ENCODE measurements at places on chromosomes 11 and 22.

- H3K27me3 ChIP-seq, result peaks cover 8% of the 10 kb centered on the region
- no peak for DNase-seq
- no peaks in the 10 kb centered on the region for H3K4me1 ChIP-seq
- peak overlapping the region; percentile 48 for H3K27ac ChIP-seq
These were observed 38.1 kb upstream of the CTTN start for GRCh38 chr11:70360211-70360610.

- peaks cover 3% of the 10 kb centered on the region for H3K4me1 ChIP-seq
- no peak overlapping the region for H3K27ac ChIP-seq
- H3K27me3 ChIP-seq, result no peaks in the 10 kb centered on the region
- H3K4me3 ChIP-seq, result no peak overlapping the region
These were observed 28.9 kb downstream of the PAX6 start for GRCh38 chr11:31782257-31782656.

DNA sequence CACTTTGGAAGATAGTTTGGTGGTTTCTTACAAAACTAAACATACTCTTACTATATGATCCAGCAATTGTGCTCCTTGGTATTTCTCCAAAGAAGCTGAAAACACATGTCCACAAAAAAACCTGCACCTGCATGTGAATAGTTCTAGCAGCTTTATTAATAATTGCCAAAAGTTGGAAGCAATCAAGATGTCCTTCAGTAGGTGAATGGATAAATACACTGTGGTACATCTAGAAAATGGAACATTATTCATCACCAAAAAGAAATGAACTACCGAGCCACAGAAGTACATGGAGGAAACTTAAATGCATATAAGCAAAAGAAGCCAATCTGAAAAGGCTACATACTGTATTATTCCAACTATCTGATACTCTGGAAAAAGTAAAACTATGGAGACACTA, 569.1 kb upstream of the CCDC90B start:
- H3K27ac ChIP-seq, result no peak overlapping the region
- no peak for DNase-seq
- peaks cover 3% of the 10 kb centered on the region for H3K27me3 ChIP-seq
- no peak overlapping the region for H3K4me3 ChIP-seq
- no peaks in the 10 kb centered on the region for H3K4me1 ChIP-seq
- H3K36me3 ChIP-seq, result no peaks in the 10 kb centered on the region

DNA sequence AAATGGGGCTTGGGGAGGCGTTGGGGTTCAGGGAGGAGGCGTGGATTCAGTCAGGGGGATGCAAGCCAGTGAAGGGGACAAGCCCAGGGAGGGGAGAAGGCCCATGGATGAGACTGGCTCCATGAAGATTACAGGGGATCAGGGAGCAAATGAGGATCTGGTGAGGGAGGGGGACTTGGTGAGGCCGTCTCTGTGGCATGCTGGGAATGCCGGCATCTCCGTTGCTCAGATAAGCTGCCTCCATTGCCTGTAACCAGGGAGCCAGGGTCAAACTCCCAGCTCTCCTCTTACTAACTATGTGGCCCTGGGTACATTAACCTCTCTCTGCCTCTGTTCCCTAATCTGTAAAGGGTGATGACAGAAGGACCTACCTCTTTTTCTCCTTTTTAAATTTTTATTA, 38.7 kb downstream of the TPBGL start:
- H3K4me3 ChIP-seq, result no peak overlapping the region
- H3K27ac ChIP-seq, result no peak overlapping the region
- no peak for DNase-seq
- peaks cover 9% of the 10 kb centered on the region for H3K4me1 ChIP-seq

DNA sequence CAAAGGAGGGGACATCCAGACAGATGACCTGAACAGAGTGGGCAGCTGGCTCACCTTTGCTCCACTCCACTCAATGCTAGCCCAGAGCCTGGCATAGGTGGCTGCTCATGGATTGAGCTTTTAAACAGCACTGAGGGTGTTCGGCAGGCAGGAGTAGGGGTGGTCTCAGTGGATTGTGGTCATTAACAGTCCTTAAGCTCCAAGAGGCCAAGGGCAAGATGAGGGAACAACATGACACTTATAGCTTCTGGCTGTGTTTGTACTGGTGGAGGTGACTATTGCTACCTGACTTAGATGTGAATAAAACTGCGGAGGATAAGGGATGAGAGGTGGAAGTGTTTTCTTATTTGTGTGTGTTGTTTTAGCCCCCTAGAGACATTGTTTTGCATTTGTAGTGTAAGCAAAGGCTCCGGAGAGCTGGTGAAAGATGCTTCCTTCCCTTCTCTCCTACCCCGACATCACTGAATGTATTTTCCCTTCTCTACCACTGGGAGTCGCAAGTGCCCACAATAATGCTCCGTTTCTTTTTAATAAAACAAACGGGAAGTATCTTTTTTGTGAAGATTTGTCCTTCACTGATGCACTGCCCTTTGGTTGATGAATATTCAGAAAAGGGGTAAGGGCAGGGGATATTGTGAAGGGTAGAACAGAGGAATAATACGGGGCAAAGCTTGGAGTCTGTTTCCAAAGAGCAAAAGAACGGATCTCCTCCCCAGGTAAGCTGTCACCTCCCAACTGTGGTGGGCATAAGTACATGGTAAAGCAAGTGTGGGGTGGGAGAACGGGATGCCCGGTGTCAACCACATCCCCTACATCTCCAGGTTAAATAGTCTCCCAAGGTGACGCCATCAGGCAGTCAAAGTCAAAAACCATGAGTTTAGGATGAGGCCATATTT, 27.5 kb upstream of the MTNR1B start:
- no peak overlapping the region for H3K27ac ChIP-seq
- DNase-seq, result peak; percentile 7
- H3K27me3 ChIP-seq, result peaks cover 8% of the 10 kb centered on the region
- no peaks in the 10 kb centered on the region for H3K4me1 ChIP-seq

- DNase-seq, result no peak
- peaks cover 34% of the 10 kb centered on the region for H3K4me1 ChIP-seq
These were observed 14.3 kb upstream of the POU2AF3 start for GRCh38 chr11:111283945-111284481.

DNA sequence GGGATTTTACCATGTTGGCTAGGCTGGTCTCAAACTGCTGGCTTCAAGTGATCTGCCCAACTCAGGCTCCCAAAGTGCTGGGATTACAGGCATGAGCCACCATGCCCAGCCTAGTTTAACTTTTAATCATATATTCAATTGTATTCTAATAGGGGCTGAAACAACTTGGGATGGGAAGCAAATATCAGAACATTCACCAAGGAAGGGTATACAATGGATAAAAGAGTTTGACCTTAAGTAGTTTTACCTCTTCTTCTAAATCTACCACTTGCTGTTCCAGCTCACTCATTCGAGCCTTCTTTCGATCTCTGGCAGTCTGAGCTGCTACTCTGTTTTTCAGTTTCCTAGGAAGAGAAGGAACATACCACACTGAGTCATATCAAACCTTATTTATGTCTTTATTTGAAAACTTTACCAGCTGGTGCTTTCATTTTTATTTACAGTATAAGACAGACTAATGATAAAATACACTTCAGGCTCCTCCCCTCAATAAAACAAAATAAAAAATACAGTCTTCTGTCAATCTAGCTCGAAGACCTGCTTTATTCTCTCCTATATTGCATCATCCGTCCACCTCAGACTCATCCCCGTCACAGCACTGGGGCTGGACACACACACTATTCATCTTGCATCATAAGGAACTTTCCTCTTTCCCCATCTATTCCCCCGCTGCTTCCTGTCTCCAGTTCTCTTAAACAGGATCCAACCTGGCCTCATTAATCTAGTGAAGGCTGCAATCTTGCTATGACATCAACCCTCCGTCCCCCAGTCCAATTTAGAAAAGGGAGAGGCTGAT, 1.4 kb downstream of the XBP1 start:
- no peaks in the 10 kb centered on the region for H3K27me3 ChIP-seq
- H3K27ac ChIP-seq, result peak overlapping the region; percentile 85
- DNase-seq, result no peak
- H3K36me3 ChIP-seq, result peaks cover 44% of the 10 kb centered on the region
- H3K4me3 ChIP-seq, result peak overlapping the region; percentile 87

DNA sequence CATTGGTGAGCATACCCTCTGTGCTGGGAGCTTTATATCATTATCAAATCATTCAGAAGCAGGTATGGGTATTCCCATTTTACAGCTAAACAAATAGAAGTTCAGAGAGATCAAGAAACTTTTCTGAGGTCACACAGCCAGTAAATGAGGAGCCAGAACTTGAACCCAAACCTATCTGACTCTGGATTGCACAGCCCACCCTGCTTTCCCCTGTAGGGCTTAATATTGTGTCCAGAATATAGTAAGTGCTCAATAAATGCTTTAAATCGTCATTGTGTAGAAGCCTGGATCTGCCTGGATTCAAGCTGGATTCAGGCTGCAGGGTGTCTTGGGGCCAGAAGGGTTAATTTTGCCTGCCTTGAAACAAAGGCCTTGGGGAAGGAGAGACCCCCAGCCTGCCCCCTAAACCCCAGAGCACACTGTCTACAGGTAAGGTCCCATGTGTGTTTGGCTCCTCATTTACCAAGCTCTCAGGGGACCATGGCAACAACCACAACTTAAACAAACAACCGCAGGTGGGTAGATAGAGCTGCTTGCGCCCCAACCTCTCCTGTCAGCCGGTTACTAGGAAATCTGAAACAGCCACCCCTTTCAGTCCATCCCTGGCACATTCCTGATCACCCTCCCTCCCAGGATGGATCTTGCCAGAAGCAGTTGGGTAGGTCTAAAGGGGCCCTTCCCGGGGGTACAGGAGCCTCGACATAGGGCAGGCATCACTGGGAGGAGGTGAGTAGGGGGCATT, 3.0 kb upstream of the SEC14L3 start:
- no peaks in the 10 kb centered on the region for H3K36me3 ChIP-seq
- peaks cover 38% of the 10 kb centered on the region for H3K27me3 ChIP-seq
- H3K4me3 ChIP-seq, result no peak overlapping the region
- no peak for DNase-seq
- no peak overlapping the region for H3K27ac ChIP-seq
- H3K4me1 ChIP-seq, result no peaks in the 10 kb centered on the region

DNA sequence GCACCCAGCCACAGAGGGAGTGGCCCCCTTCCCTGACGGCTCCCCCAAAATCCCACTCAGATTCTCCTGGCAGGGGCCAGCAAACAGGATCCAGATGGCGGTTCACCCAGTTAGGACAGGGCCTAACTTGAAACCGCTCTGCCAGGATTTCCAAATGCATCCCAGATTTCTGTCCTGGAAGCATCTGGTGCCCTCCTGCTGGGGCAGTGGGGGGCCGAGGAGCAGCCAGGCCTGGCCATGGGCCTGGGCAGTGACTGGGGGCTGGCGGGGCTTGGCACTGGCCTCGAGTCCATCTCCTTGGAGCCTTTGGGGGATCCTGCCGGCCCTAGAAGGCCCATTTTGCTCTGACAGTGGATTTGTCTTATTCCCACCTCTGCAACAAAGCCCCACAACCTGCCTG, 17.9 kb upstream of the EMID1 start:
- H3K27ac ChIP-seq, result no peak overlapping the region
- peaks cover 12% of the 10 kb centered on the region for H3K27me3 ChIP-seq

GRCh38 chr11:12771875-12772274, 97.7 kb downstream of the TEAD1 start:
- peaks cover 36% of the 10 kb centered on the region for H3K4me1 ChIP-seq
- no peak overlapping the region for H3K4me3 ChIP-seq
- H3K27ac ChIP-seq, result no peak overlapping the region
- DNase-seq, result no peak
- no peaks in the 10 kb centered on the region for H3K27me3 ChIP-seq
- H3K36me3 ChIP-seq, result peaks cover 11% of the 10 kb centered on the region

- peaks cover 51% of the 10 kb centered on the region for H3K4me1 ChIP-seq
- H3K4me3 ChIP-seq, result peak within 1 kb of the TSS; percentile 95
- H3K27me3 ChIP-seq, result peaks cover 11% of the 10 kb centered on the region
- no peak within 1 kb of the TSS for H3K27ac ChIP-seq
- peak; percentile 96 for DNase-seq
These were observed at the start of the genes KCTD21 and USP35 for GRCh38 chr11:78188286-78189173. Gene KCTD21 (minus strand): TSS chr11:78188626. CDS start chr11:78174554, 14,072 bp downstream. Gene USP35 (plus strand): TSS chr11:78188919. CDS start chr11:78196246, 7,327 bp downstream.

- no peak overlapping the region for H3K27ac ChIP-seq
- no peaks in the 10 kb centered on the region for H3K27me3 ChIP-seq
- no peak for DNase-seq
- H3K4me3 ChIP-seq, result no peak overlapping the region
These were observed 420.9 kb downstream of the TENM4 start for GRCh38 chr11:79019975-79020374.

DNA sequence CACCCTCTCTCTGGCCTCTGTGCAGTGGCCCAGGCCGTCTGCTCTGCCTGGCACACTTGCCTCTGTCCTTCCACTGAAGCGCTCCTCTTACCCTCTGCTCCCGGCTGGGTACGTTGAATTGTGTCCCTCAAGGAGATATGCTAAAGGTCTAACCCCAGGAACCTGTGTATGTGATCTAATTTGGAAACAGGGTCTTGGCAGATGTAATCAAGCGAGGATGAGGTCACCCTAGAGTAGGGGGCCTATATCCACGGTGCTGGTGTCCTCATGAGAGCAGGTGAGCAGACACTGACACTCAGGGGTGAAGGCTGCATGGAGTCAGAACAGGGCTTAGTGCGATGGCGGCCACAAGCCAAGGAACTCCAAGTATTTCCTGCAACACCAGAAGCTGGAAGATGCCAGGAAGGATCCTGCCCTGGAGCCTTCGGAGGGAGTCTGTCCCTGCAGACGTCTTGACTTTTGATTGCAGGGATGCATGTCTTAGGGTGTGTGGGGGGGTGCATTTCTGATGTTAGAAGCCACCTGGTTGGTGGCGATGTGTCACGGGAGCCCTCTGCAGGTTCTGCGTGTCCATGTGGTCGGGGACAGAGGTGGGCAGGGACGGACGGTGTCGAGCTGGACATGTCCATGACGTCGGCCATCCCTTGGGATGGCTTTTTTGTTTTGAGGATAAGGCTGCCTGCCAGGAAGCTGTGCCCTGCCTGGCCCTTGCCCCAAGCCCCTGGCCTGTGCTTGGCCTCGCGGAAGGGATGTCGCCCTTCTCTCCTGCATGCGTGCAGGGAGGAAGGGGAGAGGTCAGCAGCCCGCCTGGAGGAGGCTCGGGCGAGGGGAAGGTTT, 68.6 kb downstream of the LRP5 start:
- H3K27me3 ChIP-seq, result no peaks in the 10 kb centered on the region
- peaks cover 4% of the 10 kb centered on the region for H3K36me3 ChIP-seq
- H3K27ac ChIP-seq, result peak overlapping the region; percentile 84
- no peak overlapping the region for H3K4me3 ChIP-seq

DNA sequence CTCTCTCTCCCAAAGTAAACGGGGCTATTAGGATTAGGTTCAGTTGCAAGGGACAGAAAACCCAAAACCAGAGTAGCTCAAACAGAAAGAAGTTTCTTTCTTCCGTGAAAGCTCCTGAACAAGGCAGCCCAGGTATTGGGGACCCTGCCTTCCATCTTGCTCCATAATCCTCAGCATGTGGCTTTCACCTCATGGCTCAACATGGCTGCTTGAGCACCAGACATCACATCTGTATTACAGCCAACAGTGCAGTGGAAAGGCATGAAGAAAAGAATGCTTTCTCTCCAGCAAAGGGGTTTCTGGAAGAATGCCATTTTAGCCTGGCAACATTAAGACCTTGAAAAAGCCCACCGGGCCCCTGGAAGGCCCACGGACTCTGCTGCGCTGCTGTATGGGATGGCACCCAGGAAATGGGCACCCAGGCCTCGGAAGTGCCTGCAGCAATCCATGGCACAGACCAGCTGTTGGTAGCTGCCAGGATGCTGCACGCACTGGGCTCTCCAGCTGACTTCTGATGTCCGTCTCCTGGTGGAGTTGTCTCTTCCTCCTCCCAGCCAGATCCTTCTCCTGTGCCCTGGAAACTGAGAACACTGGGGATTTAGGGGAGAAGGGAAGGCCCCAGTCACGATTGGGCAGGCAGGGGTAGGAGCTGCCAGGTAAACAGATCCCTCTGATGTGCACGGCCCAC, 22.6 kb downstream of the PDGFB start:
- no peak for DNase-seq
- H3K27ac ChIP-seq, result no peak overlapping the region
- peaks cover 26% of the 10 kb centered on the region for H3K27me3 ChIP-seq
- H3K4me3 ChIP-seq, result no peak overlapping the region
